ENCODE measurements at places on chromosomes 7 and 10.

DNA sequence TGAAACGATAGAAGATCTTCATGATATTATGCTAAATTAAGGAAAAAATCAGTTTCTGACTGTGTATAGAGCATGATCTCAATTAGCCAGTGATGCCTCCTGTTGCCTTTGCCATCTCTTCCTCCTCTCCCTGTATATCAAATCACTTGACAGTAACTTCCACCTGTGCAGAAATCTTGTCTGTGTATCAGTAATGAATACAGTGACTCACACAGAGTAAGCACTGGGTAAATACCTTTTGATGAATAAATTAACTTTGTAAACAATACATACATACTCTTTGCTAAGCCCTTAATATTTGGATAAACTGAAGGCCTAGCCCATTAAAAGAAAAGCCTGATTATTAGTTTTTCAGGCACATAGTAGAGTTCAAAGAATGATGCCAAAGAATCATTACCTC lies 610.6 kb upstream of the NRP1 start:
- no peak for DNase-seq

DNA sequence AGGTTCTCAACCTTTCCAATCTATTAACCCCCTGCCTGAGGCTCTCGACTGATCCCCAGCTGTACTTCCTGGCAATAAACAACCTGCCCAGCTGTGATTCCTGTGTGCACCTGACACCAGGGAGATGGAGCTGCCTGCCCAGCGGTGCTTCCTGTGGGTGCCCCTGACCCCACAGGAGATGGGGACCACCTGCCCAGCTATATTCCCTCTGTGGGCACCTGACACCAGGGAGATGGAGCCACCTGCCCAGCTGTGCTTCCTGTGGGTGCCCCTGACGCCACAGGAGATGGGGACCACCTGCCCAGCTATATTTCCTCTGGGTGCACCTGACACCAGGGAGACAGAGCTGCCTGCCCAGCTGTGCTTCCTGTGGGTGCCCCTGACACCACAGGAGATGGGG lies 184.0 kb downstream of the DIP2C start:
- no peak for DNase-seq

DNA sequence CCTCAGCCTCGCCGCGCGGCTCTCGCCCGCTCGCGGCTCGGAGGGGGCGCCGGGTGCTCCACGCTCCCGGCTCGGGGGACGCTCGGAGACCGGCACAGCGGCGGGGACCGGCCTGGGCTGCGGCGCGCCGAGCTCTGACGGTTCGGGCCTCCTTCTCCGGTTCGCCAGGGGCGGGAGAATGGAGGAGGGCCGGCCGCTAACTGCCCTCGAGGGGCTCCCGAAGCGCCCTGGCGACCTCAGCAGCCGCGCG lies 232 bp upstream of the GRID1 start:
- no peak for DNase-seq

- no peak for DNase-seq
These were observed 45.6 kb upstream of the LRRC4 start for GRCh38 chr7:128076796-128077271.

DNA sequence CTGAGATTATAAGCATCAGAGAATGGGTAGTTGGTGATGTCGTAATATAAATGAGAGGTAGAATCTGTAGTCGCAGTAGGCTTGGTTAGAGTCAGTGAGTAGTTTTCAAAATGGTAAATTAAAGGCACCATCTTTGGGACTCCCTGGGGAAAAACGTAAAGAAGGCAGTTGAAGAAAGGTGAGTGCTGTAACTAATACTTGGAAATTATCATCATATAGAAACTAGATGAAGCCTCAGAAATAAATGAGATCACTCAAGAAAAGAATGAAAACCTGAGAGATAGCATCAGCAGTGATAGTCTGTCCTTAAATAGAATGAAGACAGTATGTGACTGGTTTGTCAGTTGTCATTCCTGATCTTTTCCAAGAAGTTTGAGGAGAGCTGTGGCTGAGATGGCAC lies 23.8 kb downstream of the PALS2 start:
- DNase-seq, result no peak

GRCh38 chr10:50937230-50937907 lies 51.9 kb upstream of the A1CF start:
- DNase-seq, result no peak

GRCh38 chr7:89238156-89238555 lies 442.6 kb upstream of the TEX47 start:
- DNase-seq, result no peak

DNA sequence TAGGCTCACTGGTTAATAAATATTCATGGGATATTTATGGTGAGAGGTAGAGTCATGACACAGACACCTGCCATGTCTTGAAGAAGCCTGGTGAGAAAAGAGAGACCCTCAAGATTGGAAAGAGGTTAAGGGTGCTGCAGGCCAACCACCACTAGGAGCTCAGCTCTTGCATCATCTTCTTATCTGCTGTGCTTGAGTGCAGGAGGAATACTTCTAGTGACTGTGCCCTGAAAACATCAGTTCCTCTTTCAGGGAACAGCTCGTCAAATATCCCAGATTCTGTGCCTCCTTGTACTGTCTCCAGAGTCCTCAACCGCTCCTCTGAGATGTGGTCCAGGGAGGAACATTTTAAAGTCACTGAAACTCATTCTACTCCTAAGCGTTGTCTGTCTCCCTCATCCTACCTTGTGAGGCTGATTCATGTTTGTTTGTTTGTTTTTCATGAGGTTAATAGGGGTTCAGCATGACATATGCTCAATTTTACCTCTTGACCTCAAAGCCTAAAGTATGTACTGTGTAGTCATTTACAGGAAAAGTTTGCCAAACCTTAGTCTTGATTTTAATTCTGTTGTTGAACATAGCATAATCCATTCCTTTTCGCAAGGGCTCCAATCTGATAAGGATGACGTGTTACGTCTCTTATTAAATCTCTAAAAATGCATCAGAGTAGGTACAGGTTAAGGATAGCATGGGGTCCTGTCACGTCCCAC lies 293.1 kb downstream of the C7orf25 start:
- no peak for DNase-seq

DNA sequence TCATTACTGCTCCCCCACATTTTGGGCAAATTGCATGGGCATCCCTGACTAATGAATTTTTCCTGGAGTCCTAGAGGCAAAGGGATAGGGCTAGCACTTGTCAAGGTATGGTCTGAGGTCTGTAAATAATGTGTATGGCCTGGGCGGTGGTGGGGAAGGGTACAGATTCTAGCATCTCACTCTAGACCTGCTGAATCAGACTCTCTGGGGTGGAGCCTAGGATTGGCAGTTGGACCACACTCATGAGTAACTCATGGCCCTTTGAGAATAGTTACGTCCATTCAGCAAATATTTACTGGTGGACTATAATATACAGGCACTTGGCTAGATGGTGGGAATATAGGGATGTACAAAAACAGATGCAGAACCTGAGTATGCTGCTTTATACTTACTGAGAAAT lies 118.0 kb downstream of the CELF2 start:
- DNase-seq, result no peak

DNA sequence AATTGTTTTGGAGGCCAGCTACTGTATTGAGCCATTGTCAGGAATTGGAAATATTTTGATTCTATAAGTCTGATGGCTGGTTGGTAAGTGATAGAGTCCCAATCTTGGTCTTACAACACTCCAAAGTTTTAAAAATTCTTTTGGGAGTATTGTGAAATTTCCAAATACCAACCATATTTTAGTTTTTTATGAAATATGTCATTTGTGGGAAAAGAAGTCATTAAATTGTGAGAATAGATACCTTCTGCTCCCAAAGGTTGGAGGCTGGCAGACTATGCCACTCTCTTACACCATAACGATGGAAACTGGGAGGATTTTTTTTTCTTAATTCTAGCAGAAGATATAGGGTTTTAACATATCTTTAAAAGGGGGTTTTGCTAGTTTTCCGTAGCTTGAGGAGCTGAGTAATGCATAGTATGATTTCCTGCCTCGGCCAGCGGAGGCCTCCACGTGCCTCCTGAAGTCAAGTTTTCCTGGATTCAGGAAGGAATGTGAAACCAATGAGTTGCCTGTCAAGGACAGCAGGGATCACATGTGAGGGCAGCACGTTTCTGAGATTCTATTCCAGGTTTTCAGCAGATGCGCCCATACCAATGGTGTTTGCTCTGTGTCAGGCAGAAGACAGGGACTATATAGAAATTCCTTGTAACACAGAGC lies 92.2 kb upstream of the LAMB4 start:
- DNase-seq, result no peak

GRCh38 chr7:70694434-70694970 lies 437.4 kb upstream of the GALNT17 start:
- no peak for DNase-seq

DNA sequence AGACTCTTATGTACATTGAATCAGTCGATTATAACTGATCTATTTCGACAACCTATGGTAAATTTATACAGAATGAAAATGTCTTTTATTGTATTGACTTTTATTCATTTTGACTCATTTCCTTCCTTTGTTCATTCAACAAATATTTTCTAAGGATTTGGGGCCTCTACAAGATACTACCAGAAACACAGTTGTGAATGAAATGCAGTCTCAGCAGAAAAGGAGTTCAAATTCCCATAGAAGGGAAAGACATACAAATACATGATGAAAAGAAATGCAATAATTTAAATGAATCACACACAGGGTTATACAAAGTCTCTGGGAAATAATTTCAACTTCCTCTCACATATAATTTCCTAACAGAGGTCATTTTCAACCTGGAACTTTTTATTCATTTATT lies 134.0 kb upstream of the SEMA3A start:
- no peak for DNase-seq

DNA sequence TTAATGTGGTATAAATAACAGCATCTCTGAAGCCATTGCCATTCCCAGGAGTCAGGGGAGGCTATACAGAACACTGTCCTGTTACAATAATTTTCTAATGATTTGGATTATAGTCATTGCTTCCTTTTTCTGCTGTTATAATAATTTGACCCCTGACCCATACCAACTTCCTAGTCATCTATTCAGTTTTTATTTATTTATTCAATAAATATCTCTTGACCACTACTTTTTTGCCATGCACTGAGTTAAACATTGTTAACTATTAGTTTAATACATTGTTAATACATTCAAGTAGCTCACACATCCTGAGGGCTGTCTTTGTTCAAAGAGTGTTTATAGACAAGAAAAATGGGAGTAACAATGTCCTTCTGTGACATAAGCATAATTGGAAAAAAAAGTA lies 235.5 kb upstream of the MEOX2 start:
- no peak for DNase-seq

DNA sequence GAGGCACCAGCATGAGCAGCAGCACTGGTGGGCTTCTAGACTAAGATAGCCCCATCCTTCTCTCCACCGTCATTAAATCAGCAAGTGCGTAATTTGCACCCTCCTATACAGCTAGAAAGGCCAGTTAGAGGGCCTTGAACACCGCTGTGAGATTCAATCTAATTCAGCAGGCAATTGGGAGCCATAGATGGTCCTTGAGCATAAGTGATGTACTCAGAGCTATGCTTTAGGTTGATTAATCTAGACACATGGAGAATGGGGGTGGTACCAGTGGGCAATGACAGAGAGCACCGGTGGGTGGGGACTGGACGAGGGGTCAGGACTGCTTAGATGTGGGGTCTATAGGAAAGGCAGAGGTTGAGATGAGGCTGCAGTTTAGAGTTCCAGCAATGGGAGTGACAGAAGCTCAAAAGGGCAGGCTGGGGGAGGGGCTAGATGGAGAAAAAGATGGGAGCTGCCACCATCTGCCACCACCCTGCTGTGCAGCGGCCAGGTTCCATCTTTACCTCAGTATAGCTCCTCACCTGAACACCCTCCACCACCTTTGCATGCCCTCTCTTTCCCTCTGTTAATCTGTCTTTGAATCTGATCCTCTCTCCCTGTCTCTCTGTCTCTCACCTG lies 87.3 kb downstream of the C10orf105 start:
- DNase-seq, result no peak

GRCh38 chr7:28458732-28459131 lies 46.4 kb downstream of the CREB5 start:
- no peak for DNase-seq

DNA sequence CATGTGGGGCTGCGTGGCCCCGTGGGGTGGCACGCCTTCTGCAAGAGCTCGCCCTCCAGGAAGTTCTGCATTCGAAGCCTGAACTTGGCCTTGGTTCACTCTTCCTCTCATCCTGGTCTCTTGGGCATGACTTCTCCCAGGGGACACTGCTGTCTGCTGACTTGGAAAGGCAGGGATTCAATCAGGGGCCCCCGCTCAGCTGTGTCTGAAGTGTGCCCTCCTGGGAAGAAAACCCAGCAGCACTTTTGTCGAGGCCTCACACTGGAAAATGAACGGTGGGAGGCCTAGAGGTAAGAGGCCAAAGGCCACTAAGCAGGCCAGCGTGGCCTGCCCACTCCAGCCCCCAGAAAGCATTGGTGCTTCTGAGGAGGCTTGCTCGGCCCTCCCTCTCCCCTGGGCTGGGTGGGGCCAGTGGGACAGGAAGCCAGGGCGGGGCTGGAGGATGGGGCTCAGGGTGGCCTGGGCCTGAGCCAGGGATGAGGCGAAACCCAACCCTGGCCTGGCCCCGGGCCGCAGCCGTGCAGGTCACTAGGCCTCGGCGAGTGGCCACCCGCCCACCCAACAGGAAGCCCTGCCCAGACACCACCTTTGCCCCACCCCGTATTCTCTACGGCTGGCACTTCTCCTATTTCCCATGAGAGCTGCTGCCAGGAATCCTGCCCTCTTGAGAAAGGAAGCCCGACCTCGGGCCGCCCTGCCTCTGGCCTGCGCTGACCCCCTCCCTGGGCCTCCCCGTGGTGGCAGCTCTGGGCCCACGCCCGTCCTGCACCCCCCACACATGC lies 81.1 kb downstream of the ZMIZ1 start:
- DNase-seq, result no peak

DNA sequence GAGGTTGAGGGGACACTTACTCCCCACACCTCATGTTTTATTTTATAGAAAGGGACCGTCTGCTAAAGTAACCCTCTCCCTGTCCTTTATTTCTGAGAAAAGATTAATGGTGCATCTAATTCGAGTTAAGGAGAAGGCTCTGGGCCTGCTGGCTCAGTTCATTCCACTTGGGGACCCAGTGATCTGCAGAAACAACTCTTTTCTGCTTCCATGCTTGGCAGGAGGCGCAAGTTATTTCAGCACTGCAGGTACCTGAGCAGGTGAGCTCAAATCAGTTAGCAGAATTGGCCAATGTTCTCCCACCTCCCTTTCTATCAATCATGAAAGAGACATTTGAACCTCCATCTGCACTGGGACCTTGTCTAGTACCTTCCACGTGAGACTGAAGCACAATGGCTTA lies 396.1 kb downstream of the SFMBT2 start:
- no peak for DNase-seq

DNA sequence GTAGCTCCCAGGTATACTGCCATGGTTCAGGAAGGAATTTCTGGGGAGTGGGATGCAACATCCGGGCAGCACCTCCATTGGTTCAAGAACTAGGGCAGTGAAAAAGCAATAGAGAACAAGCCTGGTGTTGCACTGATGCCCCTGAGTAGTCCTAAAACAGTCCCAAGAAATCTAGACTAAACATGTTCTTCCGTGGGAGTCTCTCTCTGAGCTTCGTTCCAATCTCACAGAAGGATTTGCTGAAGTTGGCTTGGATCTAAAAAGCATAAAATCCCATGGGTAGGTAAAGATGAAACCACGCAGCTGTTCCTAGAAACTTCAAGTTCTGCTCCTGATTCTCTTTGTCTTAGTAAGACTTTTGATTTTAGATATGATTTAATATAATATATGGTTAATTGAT lies 154.5 kb downstream of the PLXDC2 start:
- no peak for DNase-seq

GRCh38 chr7:24877790-24878311 lies 102.1 kb downstream of the OSBPL3 start:
- DNase-seq, result no peak

GRCh38 chr7:131905471-131905973 lies 349.1 kb upstream of the PODXL start:
- no peak for DNase-seq
